ENCODE measurements at places on chromosomes 1 and 21. TPM values are rescaled to one million over a fixed set of nuclear protein-coding genes. Genes with fewer than 3 reads are reported as not detected.
A peak's percentile ranks its signal among the peaks of the same experiment; 100 is the strongest.

GRCh38 chr1:36913016-36913415 is 121.3 kb downstream of the GRIK3 start:
- no peak overlapping the region for H3K27ac ChIP-seq
- no peaks in the 10 kb centered on the region for H3K4me1 ChIP-seq
- H3K4me3 ChIP-seq, result no peak overlapping the region
- DNase-seq, result peak; percentile 78

DNA sequence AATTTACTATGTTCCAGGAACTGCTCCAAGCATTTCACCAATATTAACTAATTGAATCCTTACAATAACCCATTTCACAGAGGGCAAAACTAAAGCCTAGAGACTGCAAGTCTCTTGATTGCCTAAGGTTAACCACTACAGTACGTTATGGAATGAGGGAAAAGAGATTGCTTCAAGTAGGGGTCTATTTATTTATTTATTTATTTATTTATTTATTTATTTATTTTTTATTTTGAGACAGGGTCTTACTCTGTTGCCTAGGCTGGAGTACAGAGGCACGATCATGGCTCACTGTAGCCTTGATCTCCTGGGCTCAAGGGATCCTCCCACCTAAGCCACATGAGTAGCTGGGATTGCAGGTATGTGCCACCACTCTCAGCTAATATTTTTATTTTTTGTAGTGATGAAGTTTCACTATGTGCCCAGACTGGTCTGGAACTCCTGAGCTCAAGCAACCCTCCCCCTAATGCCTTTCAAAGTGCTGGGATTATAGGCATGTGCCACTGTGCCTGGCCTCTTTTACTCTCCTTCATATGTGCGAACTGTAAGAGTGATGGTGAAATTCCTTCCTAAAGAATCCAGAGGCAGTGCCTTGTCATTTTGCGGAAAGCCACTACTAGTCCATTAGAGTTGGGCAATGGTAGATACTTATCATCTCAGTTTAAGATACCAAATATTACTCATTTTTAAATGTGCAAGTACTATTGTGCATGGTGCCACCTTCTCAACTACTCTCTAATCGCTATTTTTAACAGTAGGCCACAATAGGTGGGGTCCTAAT is 65.7 kb upstream of the CYP2J2 start:
- no peak for DNase-seq
- no peaks in the 10 kb centered on the region for H3K27me3 ChIP-seq
- peaks cover 10% of the 10 kb centered on the region for H3K4me1 ChIP-seq
- H3K4me3 ChIP-seq, result no peak overlapping the region
- no peak overlapping the region for H3K27ac ChIP-seq

MAB21L3 gene
- 0.11 TPM for total RNA-seq

DNA sequence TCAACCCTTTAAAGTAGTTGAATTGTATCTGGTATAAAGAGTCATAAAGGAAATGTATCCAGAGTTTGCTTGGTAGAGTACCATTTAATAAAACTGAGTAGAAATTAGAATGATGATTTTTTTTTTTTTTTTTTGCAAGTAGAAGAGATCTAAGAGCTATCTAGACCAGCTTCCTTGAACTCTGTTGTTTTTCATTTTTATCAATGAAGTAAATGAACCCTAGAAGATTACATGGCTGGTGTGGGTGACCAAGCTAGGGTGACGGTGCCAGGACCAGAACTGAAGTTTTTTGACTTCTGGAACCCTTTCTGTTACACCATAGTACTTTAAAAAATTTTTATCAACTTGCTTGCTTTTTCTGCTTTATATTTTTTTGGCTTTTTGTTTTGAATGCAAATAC is 36.9 kb downstream of the MACO1 start:
- H3K27me3 ChIP-seq, result no peaks in the 10 kb centered on the region
- H3K4me1 ChIP-seq, result peaks cover 31% of the 10 kb centered on the region
- no peak for DNase-seq
- H3K4me3 ChIP-seq, result no peak overlapping the region
- no peaks in the 10 kb centered on the region for H3K36me3 ChIP-seq

DNA sequence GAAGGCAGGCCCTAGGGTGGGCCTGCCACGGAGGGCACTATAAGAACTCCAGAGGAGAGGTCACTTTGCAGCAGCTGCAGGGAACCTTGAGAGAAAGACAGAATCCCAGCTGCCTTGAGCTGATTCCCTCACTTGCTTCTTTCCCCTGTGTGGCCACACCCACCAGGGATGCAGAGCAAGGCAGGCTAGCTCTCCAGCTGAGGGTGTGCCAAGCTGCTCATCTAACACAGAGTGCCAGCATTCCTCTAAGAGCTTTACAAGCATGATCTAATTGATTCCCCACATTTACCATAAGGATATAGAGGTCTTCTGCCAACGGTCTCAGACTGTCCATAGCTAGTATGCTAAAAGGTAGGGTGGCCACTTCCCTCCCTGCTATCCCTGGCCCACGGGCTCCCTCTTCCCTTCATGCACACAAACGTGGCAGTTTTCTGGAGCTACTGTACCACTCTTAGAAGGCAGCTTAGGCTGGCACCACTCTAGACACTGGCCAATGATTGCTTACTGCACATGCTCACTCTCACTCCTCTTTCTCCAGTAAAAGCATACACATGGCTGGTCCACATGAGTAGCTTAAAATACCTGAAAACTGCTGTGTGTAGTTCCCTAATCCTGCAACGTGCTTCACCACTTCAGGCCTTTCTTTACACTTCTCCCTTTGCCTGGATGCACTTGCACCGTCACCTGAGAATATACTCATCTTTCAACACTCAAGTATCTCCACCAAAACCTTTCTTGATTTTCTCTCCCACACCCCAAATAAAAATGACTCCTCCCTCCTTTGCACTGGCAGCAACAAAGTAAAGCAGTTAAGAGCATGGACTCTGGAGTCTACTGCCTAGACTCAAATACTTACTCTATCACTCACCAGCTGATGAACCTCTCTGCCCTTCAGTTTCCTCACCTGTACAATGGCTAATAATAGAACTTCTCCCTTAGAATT is 57.7 kb downstream of the DMAP1 start:
- peaks cover 9% of the 10 kb centered on the region for H3K4me1 ChIP-seq
- no peak for DNase-seq
- H3K27ac ChIP-seq, result no peak overlapping the region
- no peaks in the 10 kb centered on the region for H3K27me3 ChIP-seq
- no peak overlapping the region for H3K4me3 ChIP-seq

GRCh38 chr1:101086783-101087182 is 61.2 kb upstream of the DPH5 start:
- H3K4me3 ChIP-seq, result no peak overlapping the region
- peaks cover 2% of the 10 kb centered on the region for H3K36me3 ChIP-seq
- DNase-seq, result no peak
- H3K27me3 ChIP-seq, result no peaks in the 10 kb centered on the region
- H3K4me1 ChIP-seq, result peaks cover 4% of the 10 kb centered on the region
- H3K27ac ChIP-seq, result no peak overlapping the region

GRCh38 chr1:96510391-96510790 is 211.2 kb upstream of the PTBP2 start:
- peaks cover 17% of the 10 kb centered on the region for H3K4me1 ChIP-seq
- H3K27ac ChIP-seq, result no peak overlapping the region
- no peaks in the 10 kb centered on the region for H3K36me3 ChIP-seq
- H3K27me3 ChIP-seq, result no peaks in the 10 kb centered on the region

AJAP1 gene
- 0.40 TPM for total RNA-seq

DNA sequence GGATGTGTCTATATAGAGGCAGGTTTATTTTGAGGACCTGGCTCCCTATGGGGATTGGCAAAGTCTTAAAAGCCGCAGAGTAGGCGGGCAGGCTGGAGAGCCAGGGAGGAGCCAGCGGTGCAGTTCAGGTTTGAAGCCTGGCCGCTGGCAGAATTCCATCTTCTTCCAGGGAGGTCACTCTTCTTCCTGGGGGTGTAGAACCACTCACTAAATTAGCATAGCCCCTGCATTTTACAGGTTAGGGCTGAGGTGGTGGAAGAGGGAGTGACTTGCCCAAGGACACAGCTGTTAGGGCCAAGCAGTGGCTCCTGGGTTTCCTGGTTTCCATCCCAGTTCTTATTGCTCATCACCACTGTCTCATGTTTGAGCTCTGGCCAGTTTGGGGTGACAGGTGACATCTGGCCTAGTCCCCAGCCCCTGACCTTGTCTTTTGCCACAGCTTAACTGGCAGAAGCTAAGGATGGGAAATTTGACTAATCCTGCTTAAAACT is 1.4 kb downstream of the PINK1 start:
- H3K4me3 ChIP-seq, result peak overlapping the region; percentile 98
- H3K36me3 ChIP-seq, result peaks cover 34% of the 10 kb centered on the region
- no peak for DNase-seq
- H3K27me3 ChIP-seq, result no peaks in the 10 kb centered on the region

- H3K4me1 ChIP-seq, result no peaks in the 10 kb centered on the region
- no peaks in the 10 kb centered on the region for H3K27me3 ChIP-seq
- H3K4me3 ChIP-seq, result no peak overlapping the region
- no peak for DNase-seq
- H3K27ac ChIP-seq, result no peak overlapping the region
Measured at GRCh38 chr1:184770181-184770979, 15.7 kb upstream of the EDEM3 start.

DNA sequence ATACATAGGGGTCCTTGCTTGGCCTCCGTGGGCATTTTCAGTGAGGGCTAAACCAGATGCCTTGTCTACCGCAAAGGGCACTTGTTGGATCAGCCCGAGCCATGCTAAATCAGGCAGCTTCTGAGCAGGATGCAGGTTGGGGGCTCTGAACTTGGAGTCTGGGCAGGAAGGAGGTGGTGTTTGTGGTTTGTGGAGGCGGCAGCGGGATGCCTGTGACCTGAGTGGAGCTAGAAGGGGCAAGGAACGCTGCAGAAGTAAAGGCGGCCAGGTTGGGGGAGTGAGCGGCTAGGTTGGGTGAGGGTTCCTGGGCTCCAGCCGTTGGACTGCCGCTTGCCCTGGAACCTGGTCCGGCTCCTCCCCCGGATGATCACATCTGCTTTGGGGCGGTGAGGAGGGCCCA is 183.9 kb downstream of the CAMTA1 start:
- no peak overlapping the region for H3K4me3 ChIP-seq
- H3K27ac ChIP-seq, result no peak overlapping the region
- DNase-seq, result no peak

DNA sequence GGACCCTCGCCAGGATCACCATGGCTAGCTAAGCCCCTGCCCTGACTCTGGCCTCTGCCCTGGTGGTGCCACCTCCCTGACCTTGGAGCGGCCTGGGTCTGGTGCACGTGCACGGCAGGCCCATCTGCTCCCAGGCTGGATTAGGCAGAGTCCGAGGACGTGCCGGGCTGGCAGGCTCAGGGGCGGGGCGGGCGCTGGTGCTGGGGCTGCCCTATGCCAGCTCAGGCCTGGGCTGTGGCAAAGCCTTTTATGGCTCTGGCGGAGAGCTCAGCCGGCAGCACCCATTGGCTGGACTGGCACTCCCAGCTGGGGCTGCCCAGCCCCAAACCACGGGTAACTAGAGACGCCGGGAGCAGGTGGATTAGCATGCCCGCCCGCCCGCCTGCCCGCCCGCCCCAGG is 17.1 kb upstream of the EDN2 start:
- H3K4me1 ChIP-seq, result peaks cover 51% of the 10 kb centered on the region

GRCh38 chr1:9891207-9891606 is 18.9 kb downstream of the CTNNBIP1 start:
- peaks cover 32% of the 10 kb centered on the region for H3K4me1 ChIP-seq
- no peak overlapping the region for H3K4me3 ChIP-seq
- no peak for DNase-seq

- no peak overlapping the region for H3K4me3 ChIP-seq
- H3K27me3 ChIP-seq, result no peaks in the 10 kb centered on the region
Measured at GRCh38 chr1:220642285-220642684, 47.9 kb upstream of the C1orf115 start.

DNA sequence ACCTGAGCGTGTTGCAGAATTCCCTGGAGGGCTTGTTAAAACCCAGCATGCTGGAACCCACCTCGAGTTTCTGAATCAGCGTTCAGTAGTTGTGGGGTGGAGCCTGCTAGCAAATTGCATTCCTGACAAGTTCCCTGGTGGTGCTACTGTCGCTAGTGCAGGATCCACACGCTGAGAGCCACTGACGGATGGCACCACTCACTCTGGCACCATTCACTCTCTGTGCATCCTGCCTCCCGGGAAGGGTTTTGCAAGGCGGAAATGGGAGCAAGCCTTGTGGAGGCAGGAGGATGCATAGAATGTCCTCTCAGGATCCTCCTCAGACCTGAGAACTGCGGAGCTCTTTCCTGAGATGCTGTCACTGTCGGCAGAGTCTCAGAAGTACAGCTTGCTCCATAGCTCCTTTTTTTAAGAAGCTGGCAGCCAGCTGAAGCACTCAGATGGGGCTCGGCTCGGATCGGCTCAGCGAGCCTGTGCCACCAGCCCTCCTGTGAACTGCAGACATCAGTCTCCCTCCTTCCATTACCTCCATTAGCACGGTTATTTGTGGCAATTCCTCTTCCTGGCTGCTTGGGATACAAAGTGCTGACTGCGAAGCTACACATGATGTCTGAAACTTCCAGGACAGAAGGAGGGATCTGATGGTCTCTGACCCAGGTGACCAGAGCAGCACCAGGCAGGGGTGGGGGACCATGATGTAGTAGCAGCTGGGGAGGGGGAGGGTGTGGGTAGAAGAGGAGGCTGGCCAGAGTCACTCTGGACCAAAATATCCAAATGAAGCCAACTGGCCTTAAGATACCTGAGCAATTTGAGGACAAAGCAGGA is 89.6 kb downstream of the C1orf94 start:
- H3K4me1 ChIP-seq, result no peaks in the 10 kb centered on the region
- no peak overlapping the region for H3K27ac ChIP-seq
- H3K4me3 ChIP-seq, result no peak overlapping the region
- no peaks in the 10 kb centered on the region for H3K36me3 ChIP-seq
- DNase-seq, result peak; percentile 75

DIRAS3 gene
- 1.5 TPM for total RNA-seq

DNA sequence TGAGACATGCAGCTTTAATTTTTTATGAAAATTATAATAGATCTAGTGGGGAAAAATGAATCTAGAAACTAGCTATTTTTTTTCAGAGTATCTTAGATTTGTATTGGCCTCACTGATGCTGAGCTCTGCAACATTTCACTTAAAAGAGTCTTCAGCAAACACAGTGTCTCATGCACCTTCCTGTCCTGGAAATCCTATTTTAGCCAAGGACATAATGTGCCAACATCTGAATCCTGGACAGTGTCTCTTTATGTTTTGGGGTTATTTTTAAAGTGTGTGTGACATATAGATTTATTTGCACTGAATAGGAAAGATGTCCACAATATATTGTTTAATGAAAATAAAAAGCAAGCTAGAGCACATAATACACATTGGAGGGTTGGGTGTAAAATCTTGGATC is 199.1 kb upstream of the FMN2 start:
- H3K27ac ChIP-seq, result peak overlapping the region; percentile 16
- H3K27me3 ChIP-seq, result no peaks in the 10 kb centered on the region
- H3K4me1 ChIP-seq, result peaks cover 39% of the 10 kb centered on the region
- no peaks in the 10 kb centered on the region for H3K36me3 ChIP-seq
- H3K4me3 ChIP-seq, result no peak overlapping the region
- DNase-seq, result no peak

DNA sequence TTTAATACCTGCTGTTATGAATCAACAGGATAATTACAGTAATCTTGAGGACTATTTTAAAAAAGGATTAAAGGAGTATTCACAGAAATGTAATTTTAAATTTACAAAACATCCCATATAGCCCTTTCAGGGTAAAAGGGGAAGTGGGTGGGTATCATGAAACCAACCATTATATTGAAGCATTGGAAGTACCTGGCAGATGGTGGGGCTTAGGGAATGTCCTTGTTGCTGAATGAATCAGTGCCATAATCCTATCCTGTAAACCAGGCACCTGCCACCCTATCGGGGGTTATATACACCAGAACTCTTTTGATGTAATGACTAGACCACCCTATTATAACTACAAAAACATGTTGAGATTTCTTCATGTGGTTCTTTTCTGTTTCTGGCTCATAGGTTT is 30.4 kb downstream of the CDC14A start:
- no peak for DNase-seq
- no peaks in the 10 kb centered on the region for H3K27me3 ChIP-seq
- no peaks in the 10 kb centered on the region for H3K36me3 ChIP-seq

TMEM81 gene
- 0.99 TPM for total RNA-seq

LENEP gene
- not detected for total RNA-seq

All from esophagus muscularis mucosa (tissue), 4 donors.